ENCODE measurements at places on chromosomes 16 and 17.

GRCh38 chr17:60535382-60536279 is 9.6 kb upstream of the APPBP2 start:
- no peak for DNase-seq

GRCh38 chr16:84423416-84423837 is 55.1 kb downstream of the ATP2C2 start:
- no peak for DNase-seq

- no peak for DNase-seq
These were observed 5.5 kb upstream of the CACNG5 start for GRCh38 chr17:66829386-66829864.

GRCh38 chr16:83315271-83315670 is 492.5 kb upstream of the HSBP1 start:
- DNase-seq = no peak

DNA sequence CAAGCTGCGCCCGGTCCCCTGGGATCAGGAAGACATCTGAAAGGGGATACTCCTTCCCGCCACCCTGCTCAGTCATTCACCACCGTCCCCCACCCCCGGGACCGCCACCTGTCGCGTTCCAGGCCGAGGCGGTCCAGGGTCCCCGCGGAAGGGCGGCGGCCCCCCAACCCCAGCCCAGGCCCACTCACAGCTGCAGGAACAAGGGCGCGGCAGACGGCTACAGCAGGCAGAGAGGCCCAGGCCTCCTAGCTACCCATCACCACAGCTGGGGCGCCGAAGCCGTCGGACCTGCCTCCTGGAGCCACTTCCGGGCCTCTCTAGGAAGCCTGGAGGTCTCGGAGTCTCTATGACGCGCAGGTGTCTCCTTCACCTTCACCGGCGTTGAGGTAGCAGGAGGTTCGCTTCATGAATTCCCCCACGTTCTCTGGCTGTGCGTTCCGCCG is at the start of gene SDR42E1:
Gene SDR42E1, minus strand, starts transcription at position 272 of the 443 bp plus-strand sequence. CDS start 10,612 bp downstream, outside the sequence.
- DNase-seq = peak; percentile 68

- no peak for DNase-seq
These were observed 220.8 kb upstream of the MON1B start for GRCh38 chr16:76970087-76970744.

DNA sequence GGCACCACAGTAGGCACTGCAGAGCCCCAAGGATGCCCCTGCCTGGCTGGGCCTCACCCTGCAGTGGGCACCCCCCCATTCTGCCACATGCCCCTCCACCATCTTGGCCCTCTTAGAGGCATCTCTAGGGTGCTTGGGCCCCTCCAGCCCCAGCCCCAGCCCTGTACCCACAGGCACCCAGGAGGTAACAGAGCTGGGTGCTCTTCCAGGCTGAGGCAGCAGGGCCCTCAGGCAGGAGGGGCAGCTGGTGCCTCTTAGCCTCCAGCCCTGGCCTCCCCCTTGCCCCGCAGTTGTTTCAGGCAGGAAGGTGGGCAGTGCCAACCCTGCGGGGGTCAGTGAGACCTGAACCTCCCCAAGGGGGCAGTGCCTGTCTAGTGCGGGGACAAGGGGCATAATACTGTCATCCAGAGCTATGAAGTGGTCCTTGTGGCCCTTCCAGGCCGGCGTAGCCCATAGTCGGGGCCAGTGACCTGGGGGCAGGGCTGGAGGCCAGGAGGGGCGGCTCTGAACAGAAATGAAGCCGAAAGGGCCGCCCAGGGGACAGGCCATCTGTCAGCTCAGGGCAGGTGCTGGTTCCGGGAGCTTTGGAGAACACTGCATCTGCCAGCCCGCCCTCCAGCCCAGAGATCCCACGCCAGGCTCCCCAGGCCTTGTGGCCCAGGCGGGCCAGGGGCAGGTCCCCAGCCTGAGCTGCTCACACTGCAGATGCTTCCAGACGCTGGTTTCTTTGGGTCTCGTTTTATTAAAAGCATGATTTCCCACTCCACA is 4.9 kb upstream of the AATK start:
- DNase-seq = no peak

GRCh38 chr16:19294156-19294649 is 8.7 kb downstream of the CLEC19A start:
- DNase-seq = no peak

DNA sequence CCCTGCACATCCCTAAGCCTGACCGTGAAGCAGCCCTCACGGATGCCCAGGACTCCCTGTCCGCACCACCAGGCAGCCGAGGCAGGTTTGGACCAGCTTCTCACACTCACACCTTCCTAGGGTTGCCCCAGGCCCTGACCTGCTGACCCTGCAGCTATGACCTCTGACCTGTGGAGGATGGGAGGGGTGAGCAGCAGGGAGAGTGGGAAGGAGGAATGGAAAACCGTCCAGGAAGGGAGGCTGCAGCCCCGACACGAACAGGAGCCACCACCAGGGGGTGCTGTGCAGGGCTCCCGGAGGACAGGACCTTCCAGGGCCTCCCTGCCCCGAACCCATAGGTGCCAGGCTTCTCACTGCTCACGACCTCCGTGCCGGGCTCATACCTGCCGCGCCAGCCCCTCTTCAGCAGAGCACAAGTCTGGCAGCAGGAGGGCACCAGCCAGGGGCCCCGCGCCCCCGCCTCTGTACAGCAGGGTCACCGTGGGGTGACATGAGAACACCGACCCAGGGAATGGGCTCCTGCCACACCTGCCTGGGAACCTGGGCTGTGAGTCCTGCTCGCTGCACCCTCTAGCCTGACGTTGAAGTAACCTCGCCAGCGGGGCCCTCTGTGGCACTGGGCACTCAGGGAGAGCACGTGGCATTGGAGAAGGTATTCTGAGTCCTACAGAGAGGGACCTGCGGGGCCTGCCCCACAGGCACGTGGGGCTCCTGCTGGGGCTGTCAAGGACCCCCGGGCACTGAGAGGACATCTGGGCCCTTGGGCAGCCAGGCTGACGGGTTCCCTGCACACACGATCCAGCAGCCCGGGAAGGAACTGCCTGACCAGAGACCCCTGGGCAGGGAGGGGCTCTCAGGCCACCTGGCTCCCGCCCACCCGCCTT is 37.6 kb downstream of the CTU2 start:
- DNase-seq = no peak

GRCh38 chr16:77599793-77600415 is 122.4 kb upstream of the NUDT7 start:
- no peak for DNase-seq

- DNase-seq = no peak
These were observed 80.8 kb upstream of the CCL1 start for GRCh38 chr17:34443619-34444469.

GRCh38 chr17:50589095-50589705 is 28.7 kb downstream of the CACNA1G start:
- DNase-seq = peak; percentile 16

DNA sequence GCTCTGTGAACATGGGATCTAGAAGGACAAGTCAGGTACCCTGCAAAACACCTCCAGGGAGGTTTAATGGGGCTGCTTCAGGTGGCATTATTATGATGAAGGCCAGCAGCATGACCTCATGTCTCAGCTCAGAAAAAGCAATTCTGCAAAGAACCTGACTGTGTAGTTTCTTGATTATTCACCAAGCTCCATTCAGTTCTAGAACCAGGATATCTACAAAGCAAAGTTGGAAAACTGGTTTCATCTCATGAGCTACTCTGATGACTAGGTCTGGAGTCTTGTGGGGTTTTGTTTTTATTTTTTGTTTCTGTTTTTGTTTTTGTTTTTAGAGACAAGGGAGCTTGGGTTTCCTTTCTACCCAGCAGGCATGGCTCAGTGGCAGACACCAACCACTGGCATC is 19.0 kb upstream of the LRRC37A3 start:
- DNase-seq = no peak

- no peak for DNase-seq
These were observed 171.8 kb upstream of the FOXF1 start for GRCh38 chr16:86338403-86339115.

GRCh38 chr17:784143-784542 is 2.0 kb downstream of the MRM3 start:
- no peak for DNase-seq

DNA sequence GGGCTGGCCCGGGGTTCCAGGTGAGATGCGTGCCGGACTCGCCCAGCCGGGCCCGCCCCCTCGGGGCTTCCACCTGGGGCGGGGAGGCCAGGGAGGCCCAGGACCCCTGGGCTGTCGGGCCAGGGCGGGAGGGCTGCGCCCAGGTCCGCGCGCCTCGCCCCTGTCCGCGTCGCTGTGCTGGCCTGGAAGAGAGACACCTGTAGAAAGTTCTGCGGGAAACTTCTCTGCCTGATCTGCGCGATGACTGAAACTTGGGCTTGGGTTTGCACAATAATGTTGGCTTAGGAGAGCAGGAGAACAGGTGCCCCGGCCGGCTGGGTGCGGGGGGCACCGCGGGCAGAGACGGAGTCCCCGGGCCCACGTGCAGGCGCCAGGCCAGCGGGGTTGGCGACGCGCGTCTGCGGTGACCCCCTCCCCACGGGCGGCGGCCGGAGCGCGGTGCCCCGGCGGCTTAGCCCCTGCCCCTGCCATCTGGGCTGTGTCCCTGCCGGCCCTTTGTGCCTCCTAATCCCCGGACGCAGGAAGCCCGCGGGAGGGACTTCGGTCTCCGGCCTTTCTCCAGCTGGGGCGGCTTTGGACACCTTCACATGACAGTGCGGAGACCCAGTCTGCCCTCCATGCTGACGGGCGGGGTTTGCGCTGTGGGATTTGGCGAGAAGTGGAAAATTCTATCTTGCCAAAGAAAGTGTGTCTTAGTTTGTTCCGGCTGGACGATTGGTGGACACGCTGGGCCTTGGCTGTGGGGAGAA is 483 bp downstream of the LLGL2 start:
- DNase-seq = no peak

DNA sequence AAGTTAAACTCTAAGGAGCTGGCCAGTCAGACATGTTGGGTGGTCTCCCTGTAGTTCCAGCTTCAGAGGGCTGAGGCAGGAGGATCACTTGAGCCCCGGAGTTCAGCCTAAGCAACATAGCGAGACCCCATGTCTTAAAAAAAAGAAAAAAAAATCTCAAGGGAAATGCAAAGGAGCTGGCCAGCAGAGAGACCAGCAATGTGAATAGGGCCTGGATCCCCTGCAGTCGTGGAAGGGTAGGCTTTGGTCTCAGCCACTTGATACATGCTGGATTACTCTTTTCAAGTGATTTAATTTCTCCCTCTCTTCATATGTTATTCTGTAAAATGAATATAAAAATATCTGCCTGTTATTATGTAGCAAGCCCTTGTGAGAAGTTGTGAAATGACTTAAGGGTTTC is 207.7 kb downstream of the SPECC1 start:
- DNase-seq = no peak

GRCh38 chr17:58590377-58590776 is 75.9 kb upstream of the MTMR4 start:
- DNase-seq = no peak

DNA sequence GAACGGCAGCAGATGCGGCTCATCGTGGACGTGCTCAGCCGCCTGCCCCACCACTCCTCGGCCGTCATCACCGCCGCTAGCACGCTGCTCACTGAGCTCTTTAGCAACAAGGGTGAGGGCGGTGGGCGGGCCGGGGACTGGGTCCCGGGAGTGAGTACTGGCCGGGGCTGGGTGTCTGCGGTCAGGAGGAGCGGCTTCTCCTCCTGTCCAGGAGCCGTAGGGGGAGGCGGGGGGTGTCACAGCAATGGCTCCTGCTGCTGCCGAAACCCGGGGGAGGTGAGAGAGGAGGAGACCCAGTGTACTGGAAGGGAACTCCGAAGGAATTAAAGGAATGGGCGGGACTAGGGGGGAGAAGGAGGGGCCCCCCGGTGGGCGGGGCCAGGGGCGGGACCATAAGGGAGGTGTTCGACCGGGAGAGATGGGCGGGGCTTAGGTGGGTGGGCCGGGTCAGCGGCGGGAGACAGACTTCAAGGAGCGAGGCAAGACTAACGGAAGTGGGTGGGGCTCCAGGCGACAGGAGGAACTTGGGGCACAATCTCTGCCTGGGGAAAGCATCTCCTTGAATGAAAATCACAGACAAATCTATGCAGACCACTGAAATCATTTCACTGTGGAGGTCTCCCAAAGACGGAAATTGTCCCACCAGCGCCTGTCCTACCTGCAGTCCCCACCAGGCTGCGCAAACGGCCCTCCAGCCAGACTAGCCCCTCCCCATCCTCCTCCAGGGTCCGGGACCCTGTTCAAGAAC is 2.4 kb downstream of the NAGS start:
- peak; percentile 67 for DNase-seq

DNA sequence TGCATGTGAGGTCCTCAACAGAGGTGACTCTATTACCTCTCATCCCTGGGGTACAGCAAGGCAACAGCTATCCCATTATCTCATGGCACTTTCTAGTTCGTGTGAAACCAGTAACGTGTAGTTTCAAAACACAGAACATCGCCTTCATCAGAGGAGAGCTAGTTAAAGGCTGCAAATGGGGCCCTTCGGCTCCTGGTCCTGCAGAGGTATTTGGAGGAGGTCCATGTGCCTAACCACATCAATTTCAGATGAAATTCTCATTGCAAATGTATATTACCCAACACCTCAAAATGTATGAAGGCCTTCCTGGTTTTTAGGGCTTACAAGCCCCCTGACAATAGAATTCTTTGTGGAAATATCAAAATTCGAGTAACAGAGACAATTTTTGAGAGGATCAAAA is 95.7 kb upstream of the PSMD7 start:
- DNase-seq = no peak

DNA sequence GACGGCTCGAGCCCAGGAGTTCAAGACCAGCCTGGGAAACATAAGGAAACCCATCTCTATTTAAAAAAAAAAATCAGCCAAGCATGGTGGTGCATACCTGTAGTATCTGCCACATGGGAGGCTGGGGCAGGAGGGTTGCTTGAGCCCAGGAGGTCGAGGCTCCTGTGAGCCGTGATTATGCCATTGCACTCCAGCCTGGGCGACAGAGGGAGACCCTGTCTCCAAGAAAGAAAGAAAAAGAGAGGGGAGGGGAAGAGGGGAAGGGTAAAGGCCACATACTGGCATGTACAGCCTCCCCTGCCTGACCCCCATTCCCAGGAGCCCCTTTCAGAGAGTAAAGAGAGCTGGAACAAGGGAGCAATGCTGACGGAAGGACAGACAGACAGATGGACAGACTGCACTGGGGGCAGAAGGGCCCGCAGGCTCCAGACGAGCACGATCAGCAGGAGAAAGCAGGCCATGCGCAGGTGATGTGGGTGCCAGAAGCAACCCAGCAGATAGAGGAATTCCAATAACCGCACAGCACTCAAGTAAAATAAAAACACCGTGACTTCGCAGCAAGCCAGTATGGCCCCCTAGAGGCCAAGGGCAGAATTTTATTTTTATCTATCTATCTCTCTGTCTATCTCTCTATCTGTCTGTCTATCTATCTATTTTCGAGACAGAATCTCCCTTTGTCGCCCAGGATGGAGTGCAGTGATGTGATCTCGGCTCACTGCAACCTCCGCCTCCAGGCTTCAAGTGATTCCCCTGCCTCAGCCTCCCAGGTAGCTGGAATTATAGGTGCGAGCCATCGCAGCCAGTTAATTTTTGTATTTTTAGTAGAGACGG is 27.1 kb upstream of the SNN start:
- peak; percentile 17 for DNase-seq

- no peak for DNase-seq
These were observed 1.7 kb upstream of the LASP1 start for GRCh38 chr17:38867968-38868816.
